Right lobe of liver (tissue), 6 donors: ENCODE measurements at places on chromosomes 5 and 9.

DNA sequence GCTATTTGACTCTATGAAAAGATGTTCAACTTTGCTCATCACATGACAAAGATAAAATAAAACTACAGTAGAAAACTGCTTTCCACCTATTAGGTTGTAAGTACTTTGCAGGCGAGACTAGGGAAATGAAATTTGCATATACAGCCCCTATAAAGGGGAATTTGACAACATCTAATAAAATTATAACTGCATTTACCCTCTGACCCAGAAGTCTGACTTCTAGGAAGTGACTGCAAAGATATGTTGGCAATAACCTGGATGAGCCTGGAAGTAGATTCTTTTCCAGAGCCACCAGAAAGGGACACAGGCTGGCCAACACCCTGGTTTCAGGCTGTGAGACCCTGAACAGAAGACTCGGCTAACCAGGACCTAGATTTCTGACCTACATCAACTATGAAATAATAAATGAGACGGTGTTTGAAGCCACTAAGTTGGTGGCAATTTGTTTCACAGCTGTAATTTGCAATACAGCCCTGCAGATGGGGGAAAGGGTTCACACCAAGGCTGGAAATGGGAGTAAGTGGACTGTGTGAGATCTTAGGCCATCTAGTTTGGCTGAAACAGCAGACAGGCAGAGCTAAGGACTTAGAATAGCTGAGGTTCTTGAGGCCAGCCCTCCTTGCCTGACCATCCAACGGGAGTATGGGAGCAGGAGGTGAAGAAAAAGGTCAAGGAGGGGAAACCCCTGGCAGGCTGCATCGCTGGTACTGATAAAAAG, 106.6 kb downstream of the SIL1 start:
- DNase-seq = no peak

GRCh38 chr9:27117489-27118135, 8.6 kb downstream of the TEK start:
- DNase-seq = peak; percentile 51

DNA sequence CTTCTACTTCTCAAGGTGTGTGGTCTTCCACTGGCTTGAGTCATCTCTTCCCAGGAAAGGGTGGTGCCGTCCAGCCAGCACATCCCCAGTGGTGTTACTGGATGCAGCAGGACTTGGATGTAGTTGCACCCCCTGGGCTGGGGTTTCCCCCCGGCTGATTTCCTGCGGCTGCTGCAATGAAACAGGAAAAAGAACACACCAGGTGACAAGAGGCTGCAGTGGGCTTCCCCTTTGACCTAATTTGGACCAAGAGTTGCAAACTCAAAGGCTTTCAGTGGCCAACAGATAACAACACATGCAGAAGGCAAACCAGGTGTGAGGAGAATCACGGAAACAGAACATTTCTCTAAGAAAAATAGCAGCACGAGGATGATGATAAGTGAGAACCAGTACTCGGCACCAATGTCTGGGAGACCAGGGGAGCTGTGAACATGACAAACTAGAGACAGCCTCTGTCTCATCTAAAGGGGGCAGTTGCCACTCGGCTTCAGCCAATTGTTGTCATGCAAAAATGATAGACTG, 83.7 kb downstream of the PDE6A start:
- DNase-seq = no peak

DNA sequence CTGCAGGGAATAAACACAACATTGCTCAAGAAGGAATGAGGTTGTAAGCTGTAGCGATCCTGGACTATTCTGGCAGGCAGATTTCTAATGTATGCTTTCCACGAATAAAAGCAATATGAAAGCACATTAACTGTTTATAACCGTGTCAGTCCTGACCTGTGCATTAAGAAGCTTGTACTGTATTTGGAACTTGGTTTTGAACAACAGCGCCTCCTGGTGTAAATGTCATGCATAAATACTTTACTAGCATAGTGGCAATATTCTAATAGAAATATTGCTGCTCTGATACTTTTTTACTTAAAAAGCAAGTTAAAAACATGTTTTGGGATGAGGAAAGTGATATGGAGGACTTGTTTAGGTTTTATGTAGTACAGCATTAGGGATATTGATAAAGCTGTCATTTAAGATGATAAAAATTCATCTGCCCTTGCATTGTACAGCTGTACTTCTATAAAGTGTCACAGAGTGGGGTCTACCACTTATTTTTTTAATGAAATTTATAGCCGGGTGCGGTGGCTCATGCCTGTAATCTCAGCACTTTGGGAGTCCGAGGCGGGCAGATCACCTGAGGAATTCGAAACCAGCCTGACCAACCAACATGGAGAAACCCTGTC, 70.7 kb upstream of the GNE start:
- DNase-seq = no peak

GRCh38 chr5:14413331-14413750, 168.3 kb upstream of the OTULINL start:
- DNase-seq = no peak
